ENCODE measurements at places on chromosomes 7 and 10. TPM values are rescaled to one million over a fixed set of nuclear protein-coding genes. Genes with fewer than 3 reads are reported as not detected.

The ACBD7 gene
- 0.47 TPM for total RNA-seq

The VSTM4 gene
- total RNA-seq, result 9.3 TPM

The OIT3 gene
- total RNA-seq, result 1.2 TPM

The SNCG gene
- 16.2 TPM for total RNA-seq

The TMEM225B gene
- 4.2 TPM for total RNA-seq

The ENKUR gene
- not detected for total RNA-seq

The MYL7 gene
- not detected for total RNA-seq

The COL13A1 gene
- 4.9 TPM for total RNA-seq

The LRMDA gene
- 0.12 TPM for total RNA-seq

The GJD4 gene
- total RNA-seq, result not detected

The IDI2 gene
- total RNA-seq, result not detected

The PTPRE gene
- total RNA-seq, result 1.1 TPM

The FIS1 gene
- 232 TPM for total RNA-seq

The UBN2 gene
- total RNA-seq, result 2.8 TPM

The ZC3HAV1L gene
- 21.4 TPM for total RNA-seq

The DLX6 gene
- not detected for total RNA-seq

The CC2D2B gene
- not detected for total RNA-seq

The CPEB3 gene
- total RNA-seq, result 0.82 TPM

The CHST15 gene
- total RNA-seq, result 20.4 TPM

The ADAM22 gene
- 0.12 TPM for total RNA-seq

The GARIN1A gene
- 0.23 TPM for total RNA-seq

The GIMAP4 gene
- not detected for total RNA-seq

The PIK3CG gene
- total RNA-seq, result not detected

The ENTPD1 gene
- not detected for total RNA-seq

The AOAH gene
- total RNA-seq, result not detected

The CDH23 gene
- under 0.01 TPM for total RNA-seq

The MCM10 gene
- total RNA-seq, result 1.2 TPM

The DNAH11 gene
- not detected for total RNA-seq

The PSD gene
- 12.1 TPM for total RNA-seq

The EBLN1 gene
- not detected for total RNA-seq

The CDNF gene
- total RNA-seq, result 0.09 TPM

The CNTNAP2 gene
- 1.3 TPM for total RNA-seq
